ENCODE measurements at places on chromosomes 16 and 17.
A peak's percentile ranks its signal among the peaks of the same experiment; 100 is the strongest.

DNA sequence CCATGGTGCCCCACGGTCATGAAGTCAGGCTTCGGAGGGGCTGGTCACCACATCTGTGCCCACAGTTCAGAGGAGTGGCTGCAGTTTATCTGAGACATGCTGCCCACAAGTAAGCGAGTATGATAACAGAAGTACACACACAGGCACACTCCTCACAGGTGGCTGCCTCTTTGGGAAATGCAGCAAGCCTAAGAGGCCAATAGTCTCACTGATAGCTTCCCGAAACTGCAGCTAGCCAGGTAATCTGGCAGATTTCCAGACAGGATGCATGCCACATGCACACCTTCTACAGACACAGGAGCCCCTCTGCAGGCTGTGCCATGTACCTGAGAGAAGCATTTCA, 12.6 kb upstream of the GFOD2 start:
- DNase-seq = no peak

DNA sequence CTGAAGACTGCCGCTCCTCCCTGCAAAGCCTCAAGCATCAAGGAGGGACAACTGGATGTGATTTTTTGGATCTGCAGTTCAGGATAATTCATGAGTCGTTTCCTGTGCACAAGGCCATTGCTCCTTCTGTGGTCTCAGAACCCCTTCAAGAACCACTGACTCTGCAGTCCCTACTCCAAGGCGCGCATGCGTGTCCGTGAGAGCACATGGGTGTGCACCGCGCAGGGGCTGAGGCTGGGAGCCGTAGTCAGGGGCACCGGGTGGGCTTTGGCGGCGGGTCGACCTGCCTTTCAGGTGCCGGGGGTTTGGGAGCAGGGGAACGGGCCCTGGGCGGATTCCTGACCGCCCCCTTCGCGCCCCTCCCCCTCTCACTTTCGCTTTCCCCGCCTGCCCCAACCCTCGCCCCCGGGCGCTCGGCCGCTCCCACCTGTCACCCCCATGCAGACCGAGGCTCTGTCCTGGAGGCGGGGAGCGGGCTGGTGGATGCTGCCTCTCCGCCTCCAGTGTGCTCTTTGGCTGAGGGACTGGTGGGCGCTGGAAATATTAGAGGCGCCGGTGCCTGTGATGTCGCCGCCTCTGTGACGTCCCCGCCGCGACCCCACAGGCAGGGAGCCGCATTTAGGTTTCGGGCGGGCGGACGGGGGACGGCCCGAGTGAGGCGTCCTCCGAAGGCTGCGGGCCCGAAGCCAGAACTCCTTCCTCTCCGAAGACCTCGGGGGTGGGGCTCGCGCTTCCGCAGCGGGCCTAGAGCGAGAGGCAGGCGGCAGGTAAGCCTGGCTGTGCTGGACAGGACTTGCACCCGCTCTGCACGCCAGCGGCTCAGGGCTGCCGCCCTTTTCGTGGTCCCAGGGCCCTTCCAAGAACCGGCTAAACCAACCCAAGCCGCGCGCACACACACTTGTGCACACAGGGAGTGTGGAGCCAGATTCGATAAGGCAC, at the start of gene SPATA32:
Gene SPATA32, minus strand, starts transcription at position 518 of the 939 bp plus-strand sequence. Its CDS starts 78 bp downstream, at position 440.
- DNase-seq = peak; percentile 79

- DNase-seq = peak; percentile 47
Observed at GRCh38 chr17:57880086-57880456, 30.2 kb upstream of the MRPS23 start.

- no peak for DNase-seq
Observed at GRCh38 chr17:17603895-17604225, 12.4 kb upstream of the PEMT start.

DNA sequence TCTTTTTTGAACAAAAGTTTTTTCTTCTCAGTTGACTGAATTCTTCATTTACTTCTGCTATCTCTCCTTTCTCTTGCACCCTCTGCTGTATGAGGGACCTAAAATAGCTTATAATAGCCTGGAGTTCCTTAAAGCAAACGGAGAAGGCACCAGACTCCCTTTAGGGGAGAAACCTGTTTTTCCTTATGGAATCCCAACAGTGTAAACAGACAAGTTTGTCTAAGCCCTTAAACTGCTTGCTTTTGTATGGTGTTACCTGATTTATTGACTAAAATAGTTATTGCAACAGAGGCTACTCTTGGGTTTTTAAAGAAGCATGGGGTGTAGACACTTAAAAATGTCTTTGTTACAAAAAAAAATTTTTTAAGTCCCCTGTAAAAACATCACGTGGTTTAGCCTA, 12.9 kb upstream of the TRIM25 start:
- no peak for DNase-seq

DNA sequence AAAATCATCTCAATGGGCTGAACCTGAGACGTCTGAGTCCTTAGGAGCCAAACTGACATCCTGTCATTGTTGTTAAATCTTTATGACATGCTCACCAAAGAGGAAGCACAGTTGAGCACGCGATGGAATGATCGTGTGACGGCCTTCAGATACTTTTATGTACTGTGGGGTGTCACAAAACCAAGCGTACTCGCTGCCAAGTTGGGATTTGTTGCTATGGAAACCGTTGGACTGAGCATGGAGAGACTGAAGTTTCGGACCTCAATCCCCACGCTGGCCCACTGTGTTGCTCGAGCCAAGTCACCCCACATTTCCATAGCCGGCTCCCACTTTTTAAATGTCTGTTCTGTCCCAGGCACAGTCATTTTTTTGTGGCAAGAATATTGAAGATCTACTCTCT, 222.8 kb upstream of the SDK2 start:
- no peak for DNase-seq

DNA sequence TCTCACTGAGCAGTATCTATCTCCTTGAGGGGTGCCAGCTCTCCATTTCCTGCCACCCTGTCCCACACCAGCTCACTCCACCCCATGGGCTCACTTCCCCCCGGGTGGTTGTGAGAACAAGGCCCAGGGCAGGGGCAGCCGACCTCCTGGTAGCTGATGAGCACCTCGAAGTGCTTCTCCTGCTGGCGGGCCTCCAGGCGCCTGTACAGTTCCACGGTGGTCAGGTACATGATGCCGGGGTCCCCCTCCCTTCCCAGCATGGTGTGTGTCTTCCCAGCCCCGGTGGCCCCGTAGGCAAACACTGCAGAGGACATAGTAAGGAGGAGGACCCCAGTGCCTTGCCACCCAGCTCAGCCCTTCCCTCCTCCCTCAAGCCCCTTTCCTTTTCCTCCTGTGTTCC, 12.5 kb downstream of the KIF18B start:
- DNase-seq = no peak
